ENCODE measurements at places on chromosomes 11 and 22. TPM values are rescaled to one million over a fixed set of nuclear protein-coding genes. Genes with fewer than 3 reads are reported as not detected.

GRCh38 chr11:20089796-20090653, 70.2 kb downstream of the DBX1 start:
- DNase-seq, result no peak

GRCh38 chr11:7600205-7600775, 73.0 kb downstream of the CYB5R2 start:
- no peak for DNase-seq

DNA sequence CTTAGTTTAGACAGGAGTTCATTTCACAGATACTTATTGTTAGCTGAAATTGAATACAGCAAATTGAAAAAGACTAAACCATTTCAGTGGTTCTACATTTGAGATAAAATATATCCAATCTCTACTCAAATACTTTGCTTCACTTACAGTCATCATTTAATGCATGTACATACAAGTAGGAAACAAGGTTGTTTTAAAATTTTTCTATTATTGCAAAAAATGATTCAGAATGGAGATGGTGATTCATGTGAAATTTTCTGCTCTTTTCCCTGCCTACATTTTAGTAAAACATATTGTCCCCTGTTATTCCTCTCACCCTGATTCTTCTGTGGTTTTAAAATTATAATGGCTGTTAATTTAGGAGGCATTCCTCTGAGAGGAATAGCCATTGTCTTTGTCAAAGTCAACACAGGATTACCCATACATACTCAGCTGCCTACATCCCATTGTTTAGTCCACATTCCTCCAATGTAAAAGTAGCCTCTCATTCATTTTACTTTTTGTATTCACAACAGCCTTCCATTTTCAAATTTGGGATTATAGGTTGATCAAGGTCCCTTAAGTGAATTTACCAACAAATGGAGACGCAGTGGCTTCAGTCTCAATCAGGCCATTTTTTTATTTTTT, 60.1 kb downstream of the TRPC6 start:
- no peak for DNase-seq

DNA sequence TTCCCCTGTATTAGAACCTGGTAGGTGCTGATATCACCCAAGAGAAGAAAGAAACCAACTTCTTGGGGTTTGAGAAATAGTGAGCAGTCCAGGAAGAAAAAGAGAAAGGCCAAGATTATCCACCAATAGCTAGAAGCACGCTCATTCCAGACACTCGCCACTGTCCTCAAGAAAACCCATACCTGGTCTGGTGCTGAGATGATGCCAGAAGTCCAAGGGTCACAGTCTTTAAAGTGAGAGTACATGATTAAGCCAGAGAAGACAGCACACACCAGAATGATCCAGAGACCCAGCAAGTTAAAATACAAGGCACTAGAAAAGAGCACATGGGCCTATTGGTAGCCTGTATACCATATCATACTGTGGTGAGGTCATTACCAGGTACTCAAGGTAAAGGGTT, 23.6 kb downstream of the SLC5A12 start:
- no peak for DNase-seq

IGF2 gene
- total RNA-seq, result 347 TPM

MAPK8IP2 gene
- total RNA-seq, result 1.7 TPM
